Mesothelial cell of epicardium (in vitro differentiated cells): ENCODE measurements at places on chromosomes 11 and 22. TPM values are rescaled to one million over a fixed set of nuclear protein-coding genes. Genes with fewer than 3 reads are reported as not detected.

GRCh38 chr22:41217553-41218157 lies 12.5 kb downstream of the L3MBTL2 start:
- H3K4me3 ChIP-seq: no peak overlapping the region
- H3K4me1 ChIP-seq: peaks cover 8% of the 10 kb centered on the region
- peak overlapping the region; percentile 88 for H3K27ac ChIP-seq
- no peak for DNase-seq
- H3K27me3 ChIP-seq: no peaks in the 10 kb centered on the region
- H3K36me3 ChIP-seq: peaks cover 54% of the 10 kb centered on the region

Gene FGF4
- not detected in 3 replicates for total RNA-seq

DNA sequence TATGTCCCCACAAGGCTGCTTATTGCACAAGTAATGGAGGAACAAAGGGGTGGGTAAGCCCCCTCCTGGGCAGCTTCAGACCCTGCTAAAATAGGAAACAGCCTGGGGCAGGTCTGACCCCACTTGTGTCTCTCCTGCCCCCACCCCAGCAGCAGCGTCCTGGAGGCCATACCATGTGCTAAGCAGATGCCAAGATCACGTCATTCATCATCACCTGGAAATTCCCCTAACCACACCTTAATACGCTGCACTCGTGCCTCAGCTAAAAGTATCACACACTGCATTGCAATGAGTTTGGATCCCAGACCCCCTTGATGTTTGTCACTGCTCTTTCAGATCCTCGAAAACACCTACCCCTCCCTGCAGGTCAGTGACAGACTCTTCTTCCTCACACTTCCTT lies 27.8 kb upstream of the GGTLC2 start:
- no peak overlapping the region for H3K27ac ChIP-seq
- H3K27me3 ChIP-seq: peaks cover 76% of the 10 kb centered on the region
- no peak for DNase-seq
- H3K36me3 ChIP-seq: no peaks in the 10 kb centered on the region

DNA sequence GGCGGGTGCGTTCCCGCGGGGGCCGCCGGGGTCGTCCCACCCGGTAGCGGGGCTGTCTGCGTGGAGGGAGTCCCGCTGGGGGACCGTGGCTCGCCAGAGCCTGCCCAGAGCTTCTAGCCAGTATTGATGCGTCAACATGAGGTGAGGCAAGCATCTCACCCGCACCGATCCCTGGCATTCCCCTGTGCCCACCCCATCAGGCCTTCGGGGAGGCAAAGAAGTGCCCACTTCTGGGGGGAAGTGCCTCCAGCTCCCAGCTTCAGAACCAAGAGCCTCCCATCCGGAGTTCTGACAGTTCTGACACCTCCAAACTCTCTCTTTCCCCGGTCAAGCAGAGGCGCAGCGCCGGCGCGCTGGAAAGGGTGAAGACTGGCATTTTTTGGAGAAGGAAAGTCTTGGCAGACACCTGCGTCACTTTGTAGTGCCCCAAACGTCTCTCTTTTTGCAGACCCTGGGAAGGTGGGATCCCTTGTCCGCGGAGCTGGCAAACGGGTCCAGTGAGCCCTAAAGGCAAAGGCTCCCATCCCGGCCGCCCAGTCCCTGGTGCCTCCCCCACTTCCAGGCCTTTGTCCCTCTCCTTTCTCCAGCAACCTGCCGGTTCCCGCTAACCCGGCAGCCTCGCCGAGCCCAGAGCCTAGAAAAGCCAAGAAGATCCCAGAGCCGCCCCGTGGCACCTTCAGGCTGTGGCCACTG lies 3.2 kb upstream of the PAX6 start:
- H3K27me3 ChIP-seq: peaks cover 95% of the 10 kb centered on the region
- H3K4me3 ChIP-seq: no peak overlapping the region
- H3K27ac ChIP-seq: no peak overlapping the region
- no peak for DNase-seq
- no peaks in the 10 kb centered on the region for H3K36me3 ChIP-seq

DNA sequence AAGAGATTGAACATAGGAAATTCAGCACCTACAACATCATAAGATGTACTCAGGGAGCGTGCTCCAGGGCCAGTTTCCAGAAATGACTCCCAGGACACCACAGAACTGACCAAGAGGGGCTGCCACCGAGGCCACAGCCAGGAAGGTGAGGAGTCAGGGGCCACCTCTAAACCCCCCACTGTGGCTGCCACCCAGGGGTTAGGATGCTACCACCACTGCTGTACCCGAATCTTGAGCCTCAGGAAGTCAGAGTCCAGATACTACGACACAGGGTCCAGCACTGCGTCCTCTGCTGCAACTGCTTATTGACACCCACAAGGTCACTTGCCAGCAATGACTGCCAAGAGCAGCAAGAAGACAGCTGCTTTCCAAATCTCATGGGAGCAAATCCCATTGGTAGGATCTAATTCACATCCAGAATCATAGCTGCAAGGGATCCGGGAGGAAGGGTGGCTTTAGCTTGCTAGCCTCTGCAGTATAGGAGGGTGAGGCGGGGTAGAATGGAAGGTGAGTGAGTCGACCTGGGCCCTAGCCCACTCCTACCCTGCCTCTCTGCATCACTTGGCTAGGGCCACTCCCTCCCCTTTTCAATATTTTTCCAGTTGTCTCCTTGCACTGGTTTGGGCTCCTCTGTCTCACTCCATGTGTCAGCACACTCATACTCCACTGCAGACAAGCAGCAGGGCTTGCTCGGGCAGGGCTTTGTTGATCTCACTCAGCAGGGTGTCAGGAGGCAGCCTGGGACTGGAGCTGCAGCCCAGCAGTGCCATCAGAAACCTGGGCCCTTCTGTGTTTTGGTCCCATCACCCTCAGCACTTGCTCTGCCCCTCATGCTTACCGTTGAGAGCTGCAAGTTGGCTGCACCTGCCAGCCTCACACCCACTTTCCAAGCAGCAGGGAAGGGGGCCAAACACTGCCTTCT lies 18.1 kb upstream of the CYTH4 start:
- H3K36me3 ChIP-seq: no peaks in the 10 kb centered on the region
- peaks cover 39% of the 10 kb centered on the region for H3K27me3 ChIP-seq
- H3K27ac ChIP-seq: no peak overlapping the region
- peaks cover 13% of the 10 kb centered on the region for H3K4me1 ChIP-seq
- no peak for DNase-seq
- no peak overlapping the region for H3K4me3 ChIP-seq

DNA sequence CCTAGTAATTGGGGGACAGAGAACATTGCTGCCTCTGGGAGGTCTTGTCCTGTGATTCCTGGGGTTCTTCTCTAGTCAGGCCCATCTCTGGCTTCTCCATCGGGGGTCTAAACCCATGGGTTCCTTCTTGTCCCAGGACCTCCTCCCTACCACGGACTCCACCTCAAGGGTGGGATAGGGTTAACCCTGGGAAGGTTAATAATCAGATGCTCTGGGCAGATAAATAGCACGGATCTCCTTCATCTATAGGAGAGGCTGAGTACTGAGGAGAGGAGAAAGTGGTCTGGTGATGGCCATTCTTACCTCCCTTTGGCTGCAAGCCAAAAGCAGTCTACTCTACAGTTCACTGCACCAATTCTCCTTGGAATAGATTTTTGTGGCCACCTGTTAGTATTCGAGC lies 10.5 kb downstream of the HEPHL1 start:
- peaks cover 2% of the 10 kb centered on the region for H3K27me3 ChIP-seq
- no peak overlapping the region for H3K27ac ChIP-seq
- H3K36me3 ChIP-seq: peaks cover 1% of the 10 kb centered on the region
- H3K4me3 ChIP-seq: no peak overlapping the region
- no peak for DNase-seq

Gene TYMP
- 9.3 to 10.3 TPM (median 9.9 TPM) in 3 replicates for total RNA-seq

Gene CCDC157
- 4.7 to 5.8 TPM (median 4.7 TPM) in 3 replicates for total RNA-seq

- no peak overlapping the region for H3K4me3 ChIP-seq
- no peaks in the 10 kb centered on the region for H3K27me3 ChIP-seq
- no peak for DNase-seq
- peaks cover 42% of the 10 kb centered on the region for H3K4me1 ChIP-seq
- H3K36me3 ChIP-seq: peaks cover 6% of the 10 kb centered on the region
These were observed 156.3 kb downstream of the COMMD9 start for GRCh38 chr11:36132940-36133339.

- H3K36me3 ChIP-seq: peaks cover 6% of the 10 kb centered on the region
- no peaks in the 10 kb centered on the region for H3K27me3 ChIP-seq
- DNase-seq: no peak
- H3K27ac ChIP-seq: no peak overlapping the region
These were observed 87.7 kb downstream of the TMPRSS5 start for GRCh38 chr11:113618360-113618759.

Gene VSIG10L2
- not detected in 3 replicates for total RNA-seq

- H3K4me3 ChIP-seq: no peak overlapping the region
- H3K4me1 ChIP-seq: peaks cover 17% of the 10 kb centered on the region
- no peaks in the 10 kb centered on the region for H3K27me3 ChIP-seq
These were observed 15.0 kb downstream of the PTPRJ start for GRCh38 chr11:47995360-47995769.

GRCh38 chr11:34575261-34575660 lies 45.6 kb upstream of the EHF start:
- H3K27me3 ChIP-seq: peaks cover 37% of the 10 kb centered on the region
- no peak overlapping the region for H3K27ac ChIP-seq
- H3K4me3 ChIP-seq: no peak overlapping the region
- DNase-seq: no peak
- no peaks in the 10 kb centered on the region for H3K4me1 ChIP-seq
- no peaks in the 10 kb centered on the region for H3K36me3 ChIP-seq

Gene RAG2
- not detected in 3 replicates for total RNA-seq

Gene DDIAS
- 4.0 to 5.8 TPM (median 5.6 TPM) in 3 replicates for total RNA-seq
